Activated CD4-positive, CD25-positive, alpha-beta regulatory T cell treated with anti-CD3 and anti-CD28 coated beads, Interleukin-2, amount 50 U/mL, for 72 hours (primary cell): ENCODE measurements at places on chromosomes 1 and 21.

DNA sequence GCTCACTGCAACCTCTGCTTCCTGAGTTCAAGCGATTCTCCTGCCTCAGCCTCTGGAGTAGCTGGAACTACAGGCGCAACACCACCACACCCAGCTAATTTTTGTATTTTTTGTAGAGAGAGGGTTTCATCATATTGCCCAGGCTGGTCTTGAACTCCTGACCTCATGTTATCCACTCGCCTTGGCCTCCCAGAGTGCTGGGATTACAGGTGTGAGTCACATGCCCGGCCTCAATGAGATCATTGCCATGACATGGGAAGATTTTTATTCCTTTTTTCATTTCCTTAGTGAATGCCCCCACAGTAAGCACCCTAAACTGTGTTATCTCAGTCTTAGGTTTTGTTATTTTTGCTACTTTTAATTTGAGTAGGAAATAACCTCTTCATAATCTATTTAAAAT, 977.9 kb downstream of the BRINP3 start:
- no peak for DNase-seq

- no peak for DNase-seq
Observed at GRCh38 chr1:205961991-205962820, 18.9 kb upstream of the SLC26A9 start.

DNA sequence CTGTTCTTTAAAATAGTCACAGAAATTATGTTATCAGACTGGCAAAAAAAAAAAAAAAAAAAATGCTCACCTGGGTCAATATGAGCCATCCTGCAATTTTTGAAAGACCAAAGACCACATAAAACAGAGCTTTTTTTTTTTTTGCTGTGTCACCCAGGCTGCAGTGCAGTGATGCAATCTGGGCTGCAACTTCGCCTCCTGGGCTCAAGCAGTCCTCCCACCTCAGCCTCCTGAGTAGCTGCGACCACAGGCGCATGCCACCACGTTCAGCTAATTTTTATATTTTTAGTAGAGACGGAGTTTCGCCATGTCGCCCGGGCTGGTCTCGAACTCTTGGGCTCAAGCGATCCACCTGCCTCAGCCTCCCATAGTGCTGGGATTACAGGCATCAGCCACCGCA, 62.8 kb downstream of the RGS13 start:
- DNase-seq: no peak

DNA sequence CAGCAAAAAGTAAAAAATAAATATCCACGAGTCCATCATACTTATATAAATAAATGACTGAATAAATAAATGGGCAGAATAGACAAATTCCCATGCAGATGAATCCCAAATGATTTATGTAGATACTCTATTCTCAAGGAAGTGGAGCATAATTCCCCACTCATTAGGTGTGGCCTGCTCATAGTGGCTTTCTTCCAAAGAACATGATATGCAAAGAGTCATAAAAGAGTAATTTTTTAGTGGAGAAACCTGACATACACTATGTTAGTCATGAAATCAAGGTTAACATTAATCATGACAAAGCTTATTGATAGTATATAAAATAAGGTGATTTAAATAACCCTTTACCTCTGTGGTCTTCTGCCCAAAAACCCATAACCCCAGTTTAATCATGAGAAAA, 298.9 kb downstream of the DPYD start:
- DNase-seq: no peak

DNA sequence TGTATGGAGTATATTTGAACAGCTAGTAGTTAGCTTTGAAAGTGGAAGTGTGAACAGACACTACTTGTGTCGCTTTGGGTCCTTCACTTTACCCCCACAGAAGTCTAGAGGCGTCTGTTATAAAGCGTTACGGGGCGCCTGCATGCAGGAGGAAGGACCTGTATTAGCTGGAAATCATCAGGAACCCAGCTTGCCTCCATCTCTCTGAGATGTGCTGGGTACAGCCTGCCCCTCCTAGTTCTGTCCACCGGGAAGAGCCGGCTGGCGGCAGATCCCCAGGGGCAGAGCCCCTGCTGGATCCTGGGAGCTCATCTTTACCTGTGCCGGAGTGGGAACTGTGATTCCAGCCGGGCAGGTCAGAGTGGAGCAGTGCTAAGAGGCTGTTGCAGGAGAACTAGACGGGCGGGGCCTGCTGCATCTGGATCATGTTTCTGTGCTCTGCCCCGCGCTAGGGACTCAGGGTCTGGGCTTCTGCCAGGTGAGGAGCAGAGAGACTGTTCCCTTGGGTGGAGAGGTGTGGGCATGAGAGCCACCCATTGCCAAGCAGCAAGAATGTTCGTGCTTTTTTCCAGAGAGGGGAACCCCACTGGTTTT, 22.3 kb upstream of the SPSB1 start:
- DNase-seq: no peak
